ENCODE measurements at places on chromosomes 1 and 21. TPM values are rescaled to one million over a fixed set of nuclear protein-coding genes. Genes with fewer than 3 reads are reported as not detected.

DNA sequence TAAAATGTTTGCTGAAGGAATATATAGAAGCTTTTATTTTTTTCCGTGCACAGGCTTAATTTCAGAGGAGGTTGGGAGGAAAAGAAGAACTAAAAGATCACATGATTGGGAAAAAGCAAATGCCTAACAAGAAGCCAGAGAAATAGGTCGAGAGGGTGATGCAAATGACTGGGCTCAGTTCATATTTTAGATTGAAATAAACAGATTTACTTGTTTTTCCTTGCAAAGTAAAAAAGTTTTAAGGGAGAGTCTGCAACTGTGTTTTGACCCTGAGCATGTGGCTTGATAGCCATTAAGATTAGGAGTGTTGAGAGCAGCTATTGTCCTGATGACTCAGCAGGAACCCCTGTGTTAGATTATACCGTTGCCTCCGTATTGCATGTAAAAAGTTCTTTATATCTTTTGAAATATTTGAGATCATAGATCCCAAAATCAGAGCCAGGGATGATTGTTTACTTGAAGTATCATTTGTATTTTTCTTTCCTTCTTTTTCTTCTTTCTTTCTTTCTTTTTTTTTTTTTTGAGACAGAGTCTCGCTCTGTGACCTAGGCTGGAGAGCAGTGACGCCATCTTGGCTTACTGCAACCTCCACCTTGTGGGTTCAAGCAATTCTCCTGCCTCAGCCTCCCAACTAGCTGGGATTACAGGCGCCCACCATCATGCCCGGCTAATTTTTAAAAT lies 20.2 kb downstream of the CLIC4 start:
- no peak for DNase-seq

The CD52 gene
- total RNA-seq = not detected

GRCh38 chr21:42406866-42407265 lies 3.2 kb downstream of the UBASH3A start:
- no peak for DNase-seq

DNA sequence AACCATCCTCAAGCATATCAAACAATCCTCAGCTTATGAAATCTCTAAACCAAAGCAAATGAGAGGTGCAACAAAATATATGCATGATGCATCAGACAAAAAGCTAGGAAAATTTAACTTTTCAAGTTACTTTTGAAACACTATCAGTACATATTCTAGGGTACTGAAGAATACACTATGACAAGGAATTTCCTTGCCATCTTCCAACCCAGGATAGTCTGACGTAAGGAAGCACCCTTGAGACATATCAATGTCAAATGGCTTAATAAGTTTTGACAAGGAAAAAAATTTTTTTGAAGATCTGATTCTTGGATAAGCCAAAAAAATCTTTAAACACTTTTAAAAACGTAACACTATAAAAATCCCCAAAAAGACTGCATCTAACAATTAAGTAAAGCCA lies 64.9 kb downstream of the KIFAP3 start:
- DNase-seq = no peak

The PPIE gene
- 48.7 TPM for total RNA-seq

- DNase-seq = no peak
These were observed 23.0 kb upstream of the ZBTB40 start for GRCh38 chr1:22428672-22429071.

DNA sequence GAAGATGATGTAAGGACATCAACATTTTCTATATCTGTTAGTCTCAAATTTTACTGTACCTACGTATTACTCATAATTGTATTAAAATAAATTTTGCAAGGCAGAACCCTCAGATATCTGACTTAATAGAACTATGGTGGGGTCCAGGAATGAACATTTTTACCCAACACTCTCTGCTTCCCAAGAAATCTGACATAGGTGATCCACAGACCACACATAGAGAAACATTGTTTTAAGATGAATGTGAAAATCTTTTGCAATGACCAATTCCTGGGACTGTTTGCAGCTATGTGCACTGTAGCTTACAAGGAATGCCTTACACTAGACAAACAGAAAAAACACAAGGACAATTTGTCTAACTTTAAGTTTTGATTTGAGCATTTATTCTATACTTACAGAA lies 645.6 kb upstream of the ADGRL2 start:
- DNase-seq = peak; percentile 70

The S100A12 gene
- not detected for total RNA-seq

- DNase-seq = no peak
These were observed 172.3 kb downstream of the PBX1 start for GRCh38 chr1:164731161-164731876.

Measured in SJSA1 (cell line).